ENCODE measurements at places on chromosomes 4 and X. TPM values are rescaled to one million over a fixed set of nuclear protein-coding genes. Genes with fewer than 3 reads are reported as not detected.

- DNase-seq = no peak
Observed at GRCh38 chrX:17668929-17669328, 68.4 kb upstream of the SCML1 start.

SPATA18 gene
- total RNA-seq = 11.8 TPM

- peak; percentile 5 for DNase-seq
Observed at GRCh38 chr4:104494822-104495559, at the start of gene CXXC4. CXXC4 (minus strand) TSS chr4:104494894; CDS start chr4:104491802, 3,092 bp downstream.

DNA sequence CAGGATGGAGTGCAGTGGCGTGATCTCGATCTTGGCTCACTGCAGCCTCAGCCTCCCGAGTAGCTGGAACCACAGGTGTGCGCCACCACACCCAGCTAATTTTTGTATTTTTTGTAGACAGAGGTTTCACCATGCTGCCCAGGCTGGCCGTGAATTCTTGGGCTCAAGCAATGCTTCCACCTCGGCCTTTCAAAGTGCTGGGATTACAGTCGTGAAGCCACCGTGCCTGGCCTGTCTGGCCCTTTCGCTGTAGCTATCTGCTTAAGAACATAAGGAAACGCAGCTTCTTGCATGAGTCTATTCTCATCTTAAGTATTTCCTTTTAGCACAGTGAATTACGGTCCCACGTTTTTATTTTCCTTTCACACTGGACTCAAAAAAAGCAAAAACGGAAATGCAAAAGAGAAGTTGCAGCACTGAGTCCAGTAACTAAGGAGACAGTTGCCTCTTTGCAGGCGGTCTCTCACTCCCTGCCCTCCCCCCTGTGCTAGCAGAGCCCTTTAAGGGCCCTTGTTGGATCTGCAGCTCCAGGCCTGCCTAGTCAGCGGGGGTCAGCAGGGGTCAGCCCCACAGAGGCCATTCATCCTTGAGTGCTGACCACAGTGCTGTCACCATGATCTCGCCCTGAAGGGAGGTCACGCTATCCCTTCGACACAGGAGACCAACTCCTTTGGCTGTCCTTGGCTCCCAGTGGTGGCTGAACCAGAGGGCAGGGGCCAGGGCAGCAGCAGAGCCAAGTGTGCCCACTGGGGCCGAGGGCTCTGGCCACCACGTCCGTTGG, 21.8 kb upstream of the TBC1D14 start:
- DNase-seq = no peak

FSTL5 gene
- not detected for total RNA-seq

DNA sequence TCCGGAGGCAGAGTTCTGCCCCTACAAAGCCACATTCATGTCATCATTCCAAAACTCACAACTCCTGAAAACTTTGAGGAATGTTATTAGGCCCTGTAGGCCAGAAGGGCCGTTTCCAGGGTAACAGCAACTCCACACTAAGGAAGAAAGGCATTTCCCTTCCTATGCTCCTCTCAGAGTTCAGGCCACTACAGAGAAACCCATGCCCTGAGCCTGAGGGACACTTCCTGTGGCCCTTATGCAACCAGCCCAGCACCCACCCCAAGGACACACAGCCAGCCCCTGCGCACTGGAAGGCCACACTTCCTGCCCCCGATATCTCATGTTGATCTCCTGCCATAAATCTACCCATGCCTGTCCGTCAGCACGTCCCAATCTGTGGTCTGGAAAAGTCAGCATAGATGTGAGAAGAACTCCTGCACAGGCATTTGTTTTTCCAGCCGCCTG, 289.3 kb downstream of the BCOR start:
- DNase-seq = no peak

DNA sequence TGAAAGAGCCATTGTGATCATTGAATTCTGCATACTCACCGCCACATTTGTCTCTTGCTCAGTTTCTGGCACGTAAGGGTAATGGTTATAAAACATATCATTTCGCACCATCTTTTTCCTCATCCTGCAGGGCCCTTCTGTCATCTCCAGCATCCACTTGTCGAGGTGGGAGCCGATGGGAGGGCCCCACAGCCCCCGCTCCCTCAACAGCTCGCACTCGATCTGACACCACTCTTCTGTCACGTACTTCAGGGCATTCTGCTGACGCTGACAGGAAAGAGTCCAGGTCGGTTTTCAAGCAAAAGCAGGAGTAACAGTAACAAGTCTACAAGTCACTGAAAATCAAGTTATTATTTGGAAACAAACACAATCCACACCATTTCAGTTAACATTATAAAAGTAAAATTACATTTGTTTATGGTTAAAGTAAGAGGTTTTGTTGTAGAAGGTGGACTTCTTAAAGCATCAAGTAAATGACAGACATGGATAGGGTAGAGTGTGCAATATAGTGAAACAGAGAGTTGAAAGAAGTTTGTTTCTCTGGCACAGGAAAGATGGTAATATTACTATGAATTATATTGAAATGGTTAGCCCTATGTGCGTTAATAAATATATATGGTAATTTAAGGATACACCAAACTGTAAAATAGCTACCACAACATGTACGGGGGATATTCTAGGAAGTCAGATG, 150.6 kb downstream of the CDS1 start:
- no peak for DNase-seq
